ENCODE measurements at places on chromosomes 11 and 22.

DNA sequence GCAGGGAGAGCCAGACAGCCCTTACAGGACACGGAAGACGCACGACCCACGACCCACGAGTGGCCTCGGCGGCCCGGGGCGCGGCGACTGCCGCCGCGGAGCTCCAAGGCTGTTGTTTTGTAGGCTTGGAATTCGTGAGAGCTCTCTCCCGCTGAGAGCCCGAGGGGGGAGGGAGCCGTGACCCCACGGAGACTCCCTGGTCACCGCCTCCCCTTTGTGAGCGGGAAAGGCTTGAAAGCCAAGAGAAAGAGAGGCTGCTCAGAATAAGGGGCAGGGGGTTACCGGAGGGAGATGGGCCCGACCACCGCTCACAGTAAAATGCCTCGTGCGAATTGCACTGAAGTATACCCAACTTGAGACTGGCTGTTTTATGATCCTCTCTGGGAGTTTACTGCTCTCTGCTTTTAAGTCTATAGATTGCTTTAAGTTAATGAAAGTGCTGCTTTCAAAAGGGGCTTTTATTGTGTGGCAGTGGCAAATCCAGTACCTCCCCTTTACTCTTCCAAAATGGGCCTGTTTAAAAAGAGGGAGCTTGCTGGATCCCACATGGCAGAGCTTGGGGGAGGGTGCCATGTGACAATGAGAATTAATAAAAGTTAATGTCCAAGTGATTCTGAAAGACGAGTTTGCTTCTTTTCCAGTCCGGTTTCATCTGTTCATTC is 2.9 kb downstream of the PKNOX2 start:
- DNase-seq: no peak

- no peak for DNase-seq
These were observed 13.1 kb upstream of the SERPING1 start for GRCh38 chr11:57584341-57584740.

GRCh38 chr11:132632641-132633124 is 899.6 kb downstream of the OPCML start:
- no peak for DNase-seq

GRCh38 chr11:90243534-90243933 is 20.7 kb upstream of the CHORDC1 start:
- no peak for DNase-seq

DNA sequence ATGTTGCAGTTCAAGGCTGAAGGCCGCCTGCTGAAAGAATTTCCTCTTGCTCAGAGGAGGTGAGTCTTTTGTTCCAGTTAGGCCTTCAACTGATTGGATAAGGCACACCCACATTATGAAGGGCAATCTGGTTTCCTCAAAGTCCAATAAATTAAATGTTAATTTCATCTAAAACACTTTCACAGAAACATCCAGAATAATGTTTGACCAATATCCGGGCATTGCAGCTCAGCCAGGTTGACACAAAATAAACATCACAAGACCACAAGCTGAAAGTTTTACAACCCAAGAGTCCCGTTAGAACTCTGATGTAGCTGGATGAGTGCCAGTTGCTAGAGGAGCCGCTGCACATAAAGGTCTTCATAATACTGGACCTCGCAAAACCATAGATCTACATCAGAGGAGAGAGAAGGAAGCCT is 64.9 kb upstream of the EED start:
- no peak for DNase-seq

DNA sequence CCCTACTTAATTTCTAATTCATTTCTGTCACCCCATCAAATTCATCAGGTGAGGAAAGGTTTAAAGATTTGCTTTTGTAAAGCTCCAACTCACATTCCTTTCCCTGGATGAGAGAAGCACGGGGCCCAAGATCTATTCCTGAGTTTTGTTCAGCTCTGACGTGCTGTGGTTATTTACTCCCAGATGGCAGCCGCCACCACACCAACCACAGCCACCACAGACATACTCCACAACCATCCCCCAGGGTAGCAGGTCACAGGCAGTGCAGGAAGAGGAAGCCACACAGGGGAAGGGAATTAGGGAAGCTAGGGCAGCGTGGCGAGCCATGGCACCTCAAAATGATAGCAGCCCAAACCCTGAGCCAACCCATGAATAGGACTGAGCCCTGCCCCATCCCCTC is 63.5 kb upstream of the CSNK2A3 start:
- DNase-seq: no peak

DNA sequence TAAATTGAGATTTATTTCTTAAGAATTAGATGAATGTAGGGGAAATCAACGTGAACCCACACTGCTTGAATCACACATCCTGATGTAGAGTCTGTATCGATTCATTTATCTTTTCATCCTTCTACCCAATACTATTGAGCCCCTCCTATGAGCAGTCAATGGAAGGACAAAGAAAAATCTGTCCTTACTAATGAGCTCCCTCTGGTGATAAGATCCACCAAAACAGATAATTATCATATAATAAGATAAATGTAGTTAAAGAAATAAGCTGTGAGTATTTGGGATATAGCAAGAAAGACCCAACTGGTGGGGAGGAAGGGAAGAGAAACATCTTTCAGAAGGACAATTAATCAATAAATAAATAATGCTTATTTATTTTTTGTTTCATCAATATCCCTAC is 385.1 kb upstream of the CCDC90B start:
- no peak for DNase-seq

GRCh38 chr11:110897035-110897434 is 184.8 kb upstream of the ARHGAP20 start:
- DNase-seq: no peak

DNA sequence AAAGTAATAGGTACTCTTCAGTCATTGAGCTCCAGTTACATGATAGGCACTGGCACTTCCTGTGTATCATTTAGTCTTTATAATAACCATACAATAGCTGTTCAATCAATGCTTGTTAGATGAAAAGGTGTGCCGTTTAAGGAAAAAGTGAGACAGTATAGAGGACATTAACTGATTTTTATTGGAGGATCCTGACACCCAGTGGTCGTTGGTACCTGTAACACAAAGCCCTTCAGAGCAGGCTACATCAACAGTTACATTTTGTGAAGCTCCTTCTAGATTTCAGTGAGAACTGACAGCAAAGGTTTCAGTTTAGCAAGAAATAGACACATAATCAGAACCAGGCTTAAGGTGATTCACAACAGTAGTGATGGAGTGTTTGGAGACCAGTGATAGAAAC is 44.2 kb downstream of the CCDC81 start:
- DNase-seq: no peak

- DNase-seq: no peak
These were observed 33.9 kb downstream of the BCL2L13 start for GRCh38 chr22:17672417-17672991.

DNA sequence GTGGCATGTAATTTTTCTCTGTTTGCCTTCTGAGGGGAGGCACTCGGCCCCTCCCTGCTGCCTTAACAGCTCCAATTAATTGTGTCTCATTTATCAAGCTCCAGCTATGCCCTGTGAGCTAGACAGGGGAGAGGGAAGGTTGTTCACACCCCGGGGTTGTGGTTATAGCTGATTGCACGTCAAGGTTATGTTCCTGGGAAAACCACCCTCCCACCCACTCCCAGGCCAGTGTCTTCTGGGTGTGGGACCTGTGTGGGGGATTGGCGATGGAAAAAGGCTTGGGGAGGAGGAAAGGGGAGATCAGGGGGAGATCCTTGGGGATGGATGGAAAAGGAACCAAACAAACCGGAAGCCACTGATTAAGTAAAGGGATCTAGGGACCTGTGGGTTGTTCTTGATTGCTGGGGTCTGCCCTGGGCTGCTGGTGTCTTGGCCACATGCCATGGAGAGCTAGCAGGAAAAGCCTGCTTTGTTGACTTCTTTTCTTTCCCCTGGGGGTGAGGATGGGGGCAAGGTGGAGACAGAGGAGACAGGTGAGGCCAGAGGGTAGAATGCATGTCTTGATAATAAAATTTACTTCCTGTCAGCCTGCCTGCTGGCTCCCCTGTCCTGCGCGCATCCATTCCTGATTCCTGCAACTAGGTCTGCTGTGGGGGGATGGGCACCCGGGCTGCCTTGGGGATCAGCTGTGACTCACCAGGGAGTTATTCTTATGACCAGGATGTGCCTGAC is 13.5 kb upstream of the SORL1-AS1 start:
- DNase-seq: no peak

DNA sequence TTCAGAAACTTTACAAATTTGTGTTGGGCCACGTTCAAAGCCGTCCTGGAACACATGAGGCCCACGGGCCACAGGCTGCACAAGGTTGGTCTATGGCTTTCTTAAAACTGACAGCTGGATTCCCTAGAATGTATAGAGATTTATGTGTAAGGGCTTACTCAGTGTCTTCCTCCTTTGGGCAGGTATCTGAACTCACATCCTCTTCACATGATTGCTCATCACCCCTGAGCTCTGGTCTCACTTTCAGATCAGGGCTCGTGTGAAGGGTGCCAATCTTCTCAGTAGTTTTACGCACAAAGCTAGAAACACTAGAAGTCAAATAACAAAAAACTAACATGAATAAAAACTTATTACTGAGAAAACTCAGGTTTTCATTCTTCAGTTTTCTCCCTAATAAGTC is 27.1 kb downstream of the HPS5 start:
- no peak for DNase-seq

DNA sequence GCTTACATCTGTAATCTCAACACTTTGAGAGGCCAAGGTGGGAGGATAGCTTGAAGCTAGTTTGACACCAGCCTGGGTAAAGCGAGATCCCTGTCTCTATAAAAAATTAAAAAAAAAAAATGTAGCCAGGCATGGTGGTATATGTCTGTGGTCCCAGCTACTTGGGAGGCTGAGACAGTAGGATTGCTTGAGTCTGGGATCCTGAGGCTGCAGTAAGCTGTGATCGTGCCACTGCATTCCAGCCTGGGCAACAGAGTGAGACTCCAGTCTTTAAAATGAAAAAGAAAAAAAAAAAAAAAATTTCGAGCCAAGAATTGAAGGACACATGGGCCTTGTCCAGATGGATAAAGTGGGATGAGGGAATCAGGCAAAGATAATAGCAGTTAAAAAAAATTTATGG is 62.5 kb downstream of the MTMR3 start:
- DNase-seq: no peak

- no peak for DNase-seq
These were observed 285.0 kb downstream of the TTC28 start for GRCh38 chr22:28394513-28395110.

DNA sequence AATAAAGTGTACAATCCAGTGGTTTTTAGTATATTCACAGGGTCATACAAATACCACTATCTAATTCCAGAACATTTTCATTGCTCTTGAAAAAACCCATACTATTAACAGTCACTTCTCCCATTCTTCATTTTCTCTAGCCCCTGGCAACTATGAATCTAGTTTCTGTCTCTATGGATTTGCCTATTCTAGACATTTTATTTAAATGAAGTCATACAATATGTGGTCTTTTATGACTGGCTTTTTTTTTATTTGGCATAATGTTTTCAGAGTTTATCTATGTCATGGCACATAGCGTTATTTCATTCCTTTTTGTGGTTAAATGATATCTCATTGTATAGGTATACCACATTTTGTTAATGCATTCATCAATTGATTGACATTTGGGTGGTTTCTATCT is 59.4 kb downstream of the KDM2A start:
- no peak for DNase-seq

GRCh38 chr11:5390210-5390609 is 6.6 kb downstream of the OR51M1 start:
- DNase-seq: no peak

DNA sequence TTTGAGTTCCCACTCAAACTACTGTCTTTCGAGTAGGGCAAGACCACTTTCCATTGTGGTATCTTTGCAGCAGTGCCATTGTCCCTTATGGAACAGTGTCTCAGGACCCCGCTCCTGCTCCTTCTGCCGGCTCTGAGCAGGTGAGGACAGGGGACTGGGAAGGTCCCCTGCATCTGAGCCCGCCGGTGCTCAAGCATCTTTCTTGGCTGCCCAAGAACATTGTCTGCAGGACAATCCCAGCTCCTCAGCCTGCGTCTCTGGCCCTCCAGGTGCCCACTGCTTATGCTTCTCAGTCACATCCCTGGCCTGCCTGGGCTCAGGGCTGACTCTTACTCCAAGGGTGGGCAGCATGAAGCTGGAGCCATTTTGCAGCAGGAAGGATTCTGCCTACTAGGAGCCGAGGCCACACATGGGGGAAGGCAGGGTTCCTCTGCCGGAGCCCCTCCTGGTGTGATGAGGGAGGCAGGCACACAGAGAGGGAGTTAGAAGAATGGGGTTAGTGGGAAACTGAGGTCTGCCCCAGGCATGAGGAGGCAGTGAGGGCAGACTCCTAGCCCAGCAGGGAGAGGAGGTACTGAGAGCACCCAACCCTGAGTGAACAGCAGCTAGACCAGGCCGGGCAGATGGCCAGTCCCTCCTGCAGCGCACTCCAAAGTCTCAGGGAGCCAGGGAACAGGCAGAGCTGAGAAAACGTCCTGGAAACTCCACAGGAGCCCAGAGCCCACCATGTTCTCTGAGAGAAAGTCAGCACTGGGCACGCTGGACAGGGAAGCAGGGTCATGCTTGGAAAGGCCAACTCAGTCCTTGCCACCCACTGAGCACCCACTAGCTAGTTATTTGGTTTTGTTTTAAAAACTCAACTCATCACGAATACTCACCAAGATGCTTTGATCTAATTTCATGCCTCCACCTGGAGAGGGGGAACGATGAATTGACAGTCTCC is 7.5 kb upstream of the PPARA start:
- no peak for DNase-seq
